ENCODE measurements at places on chromosomes 13 and 19.

DNA sequence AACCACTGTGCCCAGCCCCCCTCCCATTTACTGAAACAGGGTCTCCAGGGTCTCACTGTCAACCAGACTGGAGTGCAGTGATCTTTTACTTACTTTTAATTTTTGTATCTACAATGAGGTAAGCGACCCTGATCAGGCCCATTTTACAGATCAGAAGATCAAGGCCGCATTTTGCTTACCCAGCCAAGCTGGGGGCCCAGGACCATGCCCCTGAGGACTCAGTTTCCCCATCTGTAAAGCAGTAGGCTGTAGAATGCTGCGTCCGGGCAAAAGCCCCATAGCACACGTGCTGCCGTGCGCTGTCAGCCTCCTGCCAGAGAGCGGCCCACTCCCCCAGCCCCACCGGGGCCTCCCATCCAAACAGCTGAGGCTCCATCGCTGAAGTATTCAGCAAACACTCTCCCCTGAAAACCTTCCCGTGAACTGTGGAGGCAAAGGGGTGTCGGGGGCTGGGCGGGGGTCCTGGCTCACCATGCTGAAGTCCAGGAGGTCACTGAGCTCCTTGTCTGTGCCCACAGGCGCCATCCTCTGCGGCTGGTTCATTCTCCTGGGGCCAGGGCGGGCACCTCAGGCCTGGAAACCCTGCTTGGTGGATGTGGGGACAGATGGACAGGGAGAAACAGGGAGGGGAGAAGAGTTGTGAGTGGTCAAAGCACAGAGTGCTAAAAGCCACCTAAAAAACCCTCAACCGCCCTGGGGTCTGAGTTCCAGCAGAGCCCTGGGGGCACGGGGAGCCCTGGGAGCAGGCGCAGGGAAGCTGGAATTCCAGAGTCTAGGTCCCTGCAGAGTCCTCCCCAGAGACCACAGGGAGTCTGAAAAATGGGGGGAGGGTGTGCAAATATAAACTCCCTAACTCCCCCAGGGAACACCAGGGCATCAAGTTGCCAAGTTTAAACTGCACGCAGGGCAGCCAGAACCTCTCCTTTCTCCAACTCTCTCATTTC lies 2.4 kb downstream of the TCF3 start:
- no peak for DNase-seq

- DNase-seq, result no peak
These were observed 20.5 kb upstream of the CACNG8 start for GRCh38 chr19:53942001-53942786.

GRCh38 chr13:79867254-79867653 lies 386.3 kb downstream of the NDFIP2 start:
- peak; percentile 79 for DNase-seq

DNA sequence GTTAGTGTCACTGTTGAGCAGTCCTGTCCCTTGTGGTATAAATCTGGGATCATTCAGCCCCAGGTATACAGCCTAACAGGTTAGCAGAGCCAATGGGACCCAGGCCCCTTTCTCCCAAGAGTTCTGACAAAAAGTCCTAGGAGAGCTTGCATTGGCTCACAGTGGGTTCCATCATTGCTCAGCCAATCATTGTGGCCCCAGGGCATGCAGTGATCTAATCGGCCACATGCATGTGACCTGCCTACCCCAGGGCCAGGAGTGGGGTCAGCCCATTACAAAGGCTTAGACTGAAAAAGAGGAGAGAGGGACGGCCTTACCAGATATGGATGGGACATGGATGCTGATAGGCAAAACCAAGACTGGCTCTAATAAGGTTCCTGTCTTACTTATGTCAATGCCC lies 41.1 kb downstream of the SPTBN4 start:
- DNase-seq, result no peak

DNA sequence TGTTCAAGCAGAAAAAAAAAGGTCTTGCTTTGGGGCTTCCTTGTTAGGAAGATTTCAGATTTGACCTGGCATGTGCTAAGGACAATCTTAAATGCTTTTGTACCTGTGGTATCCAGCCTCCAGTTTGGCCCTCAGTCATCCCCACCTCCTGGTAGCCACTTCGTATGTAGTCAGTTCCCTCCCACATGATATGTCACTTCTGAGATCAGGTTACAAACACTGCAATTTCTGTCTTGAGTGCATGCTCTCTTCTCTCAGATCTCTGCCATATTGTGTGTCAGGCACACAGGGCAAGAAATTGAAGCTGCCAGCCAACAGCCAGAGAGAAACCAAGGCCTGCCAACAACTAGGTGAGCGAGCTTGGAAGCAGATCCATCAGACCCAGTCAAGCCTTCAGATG lies 60.3 kb upstream of the STARD13 start:
- no peak for DNase-seq

GRCh38 chr19:17951990-17952976 lies 14.6 kb upstream of the KCNN1 start:
- no peak for DNase-seq

DNA sequence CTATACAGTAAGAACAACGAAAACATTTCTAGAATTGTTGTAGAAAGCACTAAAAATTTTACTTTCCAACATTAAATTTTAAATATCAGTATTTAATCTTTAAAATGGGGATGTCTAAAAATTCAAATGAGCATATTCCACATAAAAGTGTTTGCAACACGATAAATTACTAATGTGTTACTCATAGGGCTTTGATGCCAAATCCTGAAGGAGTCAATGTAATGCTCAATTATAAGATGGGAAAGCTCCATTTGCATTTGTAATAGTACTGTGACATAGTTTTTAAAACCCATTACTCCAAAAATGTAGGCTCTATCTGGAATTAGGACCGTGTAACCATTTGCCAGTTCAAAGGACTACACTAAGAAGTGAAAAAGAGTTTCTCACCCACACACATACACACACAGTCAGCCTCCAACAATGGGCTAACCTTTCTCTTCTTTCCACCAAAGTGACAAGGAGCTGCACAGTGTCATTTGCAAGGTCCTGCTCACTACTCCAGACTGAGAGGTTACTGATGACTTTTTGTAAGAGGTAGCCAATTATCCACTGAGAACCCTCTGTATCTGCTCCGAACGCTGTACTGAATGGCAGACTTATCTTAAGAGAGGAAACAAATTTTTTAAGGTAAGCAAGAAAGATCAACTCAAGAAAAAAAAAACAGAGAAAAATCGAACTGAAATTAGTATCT lies 26.1 kb upstream of the EEF1AKMT1 start:
- DNase-seq, result no peak

DNA sequence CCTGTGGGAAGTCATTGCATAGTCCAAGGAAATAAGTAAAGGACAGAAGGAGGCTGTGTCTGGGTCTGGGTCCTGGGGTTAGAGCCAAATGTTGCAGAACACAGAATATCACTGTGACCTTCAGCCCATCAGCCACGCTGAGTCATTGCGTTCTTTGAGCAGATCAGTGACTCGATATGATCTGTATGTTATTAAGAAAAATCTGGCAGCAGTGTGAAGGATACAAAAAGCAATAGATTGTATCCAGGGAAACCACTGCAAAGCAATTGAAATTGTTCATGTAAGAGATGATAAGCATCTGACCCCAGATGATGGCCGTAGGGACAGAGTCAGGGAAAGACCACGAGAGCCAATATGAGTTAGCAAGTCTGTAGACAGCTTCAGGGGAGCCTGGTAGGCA lies 1575.1 kb upstream of the SLC10A2 start:
- DNase-seq, result no peak

DNA sequence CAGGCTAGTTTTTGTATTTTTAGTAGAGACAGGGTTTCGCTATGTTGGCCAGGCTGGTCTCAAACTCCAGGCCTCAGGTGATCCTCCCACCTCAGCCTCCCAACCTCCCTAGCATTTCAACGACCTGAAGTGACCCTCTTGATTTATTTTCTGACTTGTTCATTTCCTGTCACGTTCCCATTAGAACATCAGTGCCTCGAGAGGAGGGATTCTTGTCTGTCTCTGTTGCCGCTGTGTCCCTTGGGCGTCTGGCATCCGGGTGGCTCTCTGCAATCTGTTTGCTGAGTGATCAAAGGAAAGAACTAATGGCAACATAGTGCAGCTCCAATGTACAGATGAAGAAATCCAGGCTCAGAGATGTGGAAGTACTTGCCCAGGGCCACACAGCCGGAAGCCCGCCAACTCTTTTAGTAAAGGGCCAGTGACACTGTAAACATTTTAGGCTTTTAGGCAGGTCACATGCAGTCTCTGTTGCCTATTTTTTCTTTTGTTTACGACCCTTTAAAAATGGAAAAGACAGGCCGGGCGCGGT lies 47.5 kb downstream of the NFIC start:
- no peak for DNase-seq

DNA sequence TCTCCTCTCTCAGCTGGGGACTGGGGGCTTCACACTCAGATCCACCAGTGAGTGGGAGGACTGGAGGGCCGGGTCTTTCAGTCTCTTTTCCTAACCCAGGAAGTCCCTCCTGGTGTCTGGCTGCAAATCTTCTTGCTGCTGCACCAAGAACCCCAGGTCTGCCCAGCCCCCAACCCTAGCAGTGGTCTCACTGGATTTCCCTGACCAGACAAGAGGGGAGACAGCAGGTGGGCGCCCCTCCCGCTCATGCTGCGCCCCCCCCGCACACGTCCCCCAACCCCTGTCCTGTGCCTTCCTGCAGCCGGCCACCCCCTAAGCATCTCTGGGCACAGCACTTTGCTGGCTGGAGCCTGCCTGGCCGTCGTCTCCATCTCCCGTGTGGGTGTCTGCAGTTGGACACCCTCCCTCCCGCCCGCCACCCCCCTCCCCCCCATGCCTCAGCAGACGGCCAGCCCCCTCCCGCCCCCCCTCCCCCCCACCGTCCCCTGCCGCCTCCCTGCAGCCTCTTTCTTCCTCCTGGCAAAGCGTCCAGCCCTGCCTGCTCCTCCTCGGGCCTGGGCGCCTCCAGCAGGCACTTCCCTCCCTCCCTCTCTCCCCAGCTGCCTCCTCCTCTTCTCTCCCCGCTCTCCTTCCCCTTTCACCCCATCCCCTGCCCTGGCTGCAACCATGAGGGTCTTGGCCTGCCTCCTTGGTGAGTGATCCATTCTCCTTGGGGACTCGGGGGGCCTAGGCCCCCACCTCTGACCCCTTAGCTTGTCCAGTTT lies at the start of gene SSC5D:
TSS of gene SSC5D (plus strand) at position 513 of the 764 bp plus-strand sequence. CDS start at position 667, 154 bp downstream.
- peak; percentile 14 for DNase-seq

GRCh38 chr13:79937771-79938216 lies 403.1 kb downstream of the SPRY2 start:
- no peak for DNase-seq

DNA sequence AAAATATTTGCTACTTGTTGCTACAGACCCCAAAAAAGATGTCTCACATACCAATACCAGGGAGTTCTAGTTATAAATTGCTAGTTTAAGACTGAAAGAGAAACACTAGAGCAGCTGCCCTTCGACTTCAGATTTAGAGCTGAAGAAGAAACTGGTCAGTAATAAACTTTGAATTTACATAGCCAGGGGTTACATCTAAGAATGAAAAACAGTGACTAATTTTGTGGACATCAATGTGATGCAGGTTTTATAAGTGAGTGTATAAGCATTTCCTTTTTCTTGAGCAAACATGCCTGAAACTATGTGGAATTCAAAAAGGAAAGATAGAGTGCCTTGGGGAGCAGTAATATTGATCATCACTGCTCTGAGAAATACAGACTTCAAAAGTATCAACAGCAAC lies 724.9 kb upstream of the MIR17HG start:
- no peak for DNase-seq

GRCh38 chr13:73079359-73079758 lies 20.6 kb downstream of the KLF5 start:
- DNase-seq, result no peak

DNA sequence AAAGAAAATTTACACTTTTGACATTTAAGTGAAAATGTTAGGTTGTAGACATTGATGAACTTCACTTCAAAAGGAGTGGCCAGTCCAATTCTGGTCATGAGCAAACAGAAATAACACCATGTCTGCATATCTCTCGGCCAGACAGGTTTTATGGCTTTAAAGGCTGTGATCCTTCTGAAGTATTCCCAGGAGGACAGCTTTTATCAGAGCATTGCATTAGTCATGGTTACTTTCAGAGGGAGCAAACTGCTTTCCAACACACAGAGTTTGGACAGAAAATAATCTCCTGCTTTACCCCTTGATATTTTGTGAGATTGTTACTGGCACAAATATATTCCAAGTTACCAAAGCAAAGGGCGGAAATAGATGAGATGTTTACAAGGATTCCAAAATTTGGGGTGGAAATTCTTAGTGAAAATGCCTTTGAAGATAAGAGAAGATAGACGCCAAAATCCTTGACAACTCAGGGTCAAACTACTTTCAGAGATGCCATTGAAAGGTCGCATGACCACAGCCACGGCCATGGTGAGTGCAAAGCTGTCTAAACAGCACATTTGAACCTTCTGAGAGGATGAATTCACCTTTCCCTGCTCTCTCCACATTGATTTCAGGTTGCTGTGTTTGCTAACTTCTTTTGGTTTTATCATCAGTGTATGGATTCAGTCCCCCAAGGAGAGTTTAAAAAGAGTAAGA lies 584.5 kb upstream of the SGCG start:
- DNase-seq, result no peak

DNA sequence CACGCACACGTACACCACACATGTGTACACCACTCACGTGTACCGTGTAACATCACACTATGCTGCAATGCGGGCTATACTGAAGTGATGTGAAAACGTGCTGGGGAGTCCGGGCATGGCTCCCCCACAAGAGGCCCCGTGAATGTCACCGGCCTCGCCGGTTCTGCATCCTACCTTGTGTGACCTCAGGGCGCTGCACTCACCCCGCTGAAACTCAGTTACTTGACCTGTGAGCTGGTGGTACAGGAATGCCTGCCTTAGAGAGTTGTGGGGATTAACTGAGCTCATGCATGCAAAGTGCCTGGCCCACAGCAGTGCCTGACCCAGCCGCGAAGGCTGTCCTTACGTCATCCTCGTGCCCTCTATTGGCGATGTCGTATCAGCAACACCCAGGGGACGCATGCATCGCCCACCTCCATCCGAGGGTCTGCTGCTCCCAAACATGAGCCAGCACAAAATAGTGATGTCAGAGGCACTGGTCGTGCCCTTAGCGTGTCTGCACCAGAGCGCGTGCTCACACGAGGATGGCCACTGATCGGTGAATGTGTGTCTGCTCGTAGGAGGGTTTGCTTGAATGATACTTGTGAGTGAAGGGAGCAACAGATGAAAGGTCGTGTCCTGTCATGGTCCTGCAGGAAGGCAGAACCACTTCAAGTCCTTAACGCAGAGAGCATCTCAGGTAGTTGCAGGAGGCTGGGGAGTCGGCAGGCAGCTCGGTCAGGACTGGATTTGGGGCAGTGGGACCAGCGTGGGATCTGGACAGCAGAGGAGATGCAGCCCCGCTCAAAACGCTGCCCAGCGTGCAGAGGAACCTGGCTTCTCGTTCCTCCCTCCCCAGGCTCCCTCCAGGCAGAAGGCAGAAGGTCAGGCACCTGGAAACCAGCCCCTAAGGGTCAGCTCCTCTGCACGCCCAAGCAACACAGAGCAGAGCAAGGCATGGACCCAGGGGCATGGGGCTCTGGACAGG lies 126.2 kb upstream of the SPACA7 start:
- DNase-seq, result no peak

- DNase-seq, result no peak
These were observed 32.5 kb downstream of the LCP1 start for GRCh38 chr13:46149272-46150133.

DNA sequence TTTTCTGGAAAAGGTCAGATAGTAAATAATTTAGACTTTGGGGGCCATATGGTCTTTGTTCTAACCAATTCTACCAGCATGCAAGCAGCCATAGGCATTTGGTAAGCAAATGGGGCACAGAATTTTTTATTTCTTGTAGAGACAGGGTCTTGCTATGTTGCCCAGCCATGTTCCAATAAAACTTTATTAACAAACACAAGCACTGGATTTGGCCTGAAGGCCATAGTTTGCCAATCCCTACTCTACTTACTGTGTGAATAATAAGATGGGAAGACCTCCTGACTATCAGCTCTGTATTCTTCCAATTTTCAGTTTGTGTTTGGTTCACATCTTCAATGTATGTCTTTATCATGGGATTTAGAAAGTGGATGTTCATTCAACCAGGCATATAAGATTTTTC lies 53.0 kb upstream of the SERP2 start:
- no peak for DNase-seq
